Epithelial cell of alveolus of lung (primary cell): ENCODE measurements at places on chromosomes 2 and 18. TPM values are rescaled to one million over a fixed set of nuclear protein-coding genes. Genes with fewer than 3 reads are reported as not detected.

SCG2 gene
- total RNA-seq = 4.4 and 11.7 TPM in 2 replicates

FAM136A gene
- total RNA-seq = 26.1 and 30.9 TPM in 2 replicates

NPPC gene
- not detected in 2 replicates for total RNA-seq

EFR3B gene
- 0.40 and 0.78 TPM in 2 replicates for total RNA-seq

LRP2 gene
- not detected in 2 replicates for total RNA-seq

GPR155 gene
- 1.6 and 2.2 TPM in 2 replicates for total RNA-seq

PROC gene
- 0.08 and 0.13 TPM in 2 replicates for total RNA-seq

HOXD13 gene
- total RNA-seq = not detected in 2 replicates

KCNG2 gene
- 4.7 and 18.8 TPM in 2 replicates for total RNA-seq

SERPINB11 gene
- not detected in 2 replicates for total RNA-seq
